ENCODE measurements at places on chromosomes 6 and 20.

GRCh38 chr20:2473516-2473915 is 2.9 kb upstream of the SNRPB start:
- no peak for DNase-seq

GRCh38 chr20:62739581-62740285 is 31.1 kb downstream of the NTSR1 start:
- no peak for DNase-seq

GRCh38 chr20:62460678-62461077 is 15.1 kb downstream of the GATA5 start:
- DNase-seq, result no peak

DNA sequence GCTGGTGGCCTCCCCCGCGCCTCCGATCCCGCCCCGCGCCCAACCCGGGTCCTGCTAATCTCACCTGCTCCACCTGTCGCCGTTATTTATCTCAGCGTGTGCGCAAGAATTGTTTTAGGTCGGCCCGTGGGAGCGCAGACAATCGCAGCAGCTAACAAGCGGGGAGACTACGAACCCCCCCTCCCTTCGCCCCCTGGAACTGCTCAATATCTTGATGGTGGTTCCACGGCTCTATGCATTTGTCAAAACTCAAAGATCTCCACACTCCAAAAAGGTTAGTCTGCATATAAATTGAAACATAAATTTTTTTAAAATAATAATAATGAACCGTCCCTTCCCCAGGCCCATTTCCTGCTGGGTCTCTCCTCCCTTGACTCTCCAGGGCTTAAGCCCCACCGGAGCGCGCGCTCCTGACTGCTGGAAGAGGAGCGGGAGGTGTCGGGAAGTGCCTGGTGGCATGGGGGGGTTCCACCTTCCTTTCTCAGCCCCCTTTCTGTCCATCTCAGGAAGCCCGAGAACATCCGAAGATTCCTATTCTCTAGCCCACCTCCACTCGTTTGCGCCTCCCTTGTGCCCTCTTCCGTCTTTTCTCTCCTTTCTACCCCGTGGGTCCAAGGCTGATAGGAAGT is 1.6 kb upstream of the MDGA1 start:
- no peak for DNase-seq

DNA sequence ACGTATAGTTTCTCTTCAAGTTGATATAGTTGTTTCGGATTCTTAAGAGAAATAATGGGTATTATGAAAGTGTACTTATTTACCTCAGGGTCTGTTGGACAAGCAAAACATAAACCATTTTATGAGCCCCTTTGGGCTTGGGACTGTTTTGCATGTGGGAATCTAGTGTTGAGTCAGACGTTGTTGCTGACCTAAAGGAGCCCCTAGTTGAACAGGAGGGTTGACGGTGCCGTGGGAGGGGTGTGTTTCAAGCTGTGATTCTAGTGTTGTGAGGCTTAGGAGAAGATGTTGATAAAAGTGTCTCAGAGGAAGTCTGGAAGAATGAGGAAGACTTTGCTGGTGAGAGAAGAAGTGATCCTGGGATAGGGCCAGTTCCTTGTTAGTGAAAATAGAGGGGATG is 140.0 kb downstream of the ARID1B start:
- DNase-seq, result no peak
